ENCODE measurements at places on chromosomes 7 and 10.

DNA sequence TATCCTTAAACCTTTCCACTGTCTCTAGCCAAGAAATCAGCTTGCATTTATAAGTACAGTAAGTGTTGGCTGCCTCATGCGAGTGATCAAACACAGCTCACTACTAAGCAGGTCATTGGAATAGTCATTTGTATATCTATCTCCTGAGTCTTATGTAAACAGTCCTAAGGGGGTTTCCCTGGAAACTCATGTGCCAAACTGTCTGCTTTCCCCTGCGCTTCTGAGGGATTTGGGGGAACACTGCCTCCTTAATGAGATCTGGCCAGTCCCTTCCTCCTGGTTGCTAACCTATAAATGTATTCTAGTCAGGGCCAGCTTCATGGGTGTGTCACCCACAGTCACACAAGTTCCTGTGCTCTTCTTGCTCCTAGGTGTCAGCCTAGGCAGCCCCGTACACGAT is 133.1 kb downstream of the CD36 start:
- no peak for DNase-seq

DNA sequence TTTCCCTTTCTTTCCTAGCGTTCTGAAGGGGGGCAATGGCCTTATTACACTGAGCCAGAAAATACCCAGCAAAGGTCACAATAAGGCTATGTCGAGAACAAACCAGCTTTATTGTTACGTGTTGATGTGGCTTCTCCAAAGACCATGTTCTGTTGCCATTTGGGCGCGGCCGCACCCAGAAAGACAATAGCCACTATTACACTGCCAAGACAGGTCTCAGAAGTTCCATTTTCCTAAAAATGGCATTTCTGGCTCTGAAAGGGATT is 77.8 kb downstream of the PROSER2 start:
- no peak for DNase-seq

DNA sequence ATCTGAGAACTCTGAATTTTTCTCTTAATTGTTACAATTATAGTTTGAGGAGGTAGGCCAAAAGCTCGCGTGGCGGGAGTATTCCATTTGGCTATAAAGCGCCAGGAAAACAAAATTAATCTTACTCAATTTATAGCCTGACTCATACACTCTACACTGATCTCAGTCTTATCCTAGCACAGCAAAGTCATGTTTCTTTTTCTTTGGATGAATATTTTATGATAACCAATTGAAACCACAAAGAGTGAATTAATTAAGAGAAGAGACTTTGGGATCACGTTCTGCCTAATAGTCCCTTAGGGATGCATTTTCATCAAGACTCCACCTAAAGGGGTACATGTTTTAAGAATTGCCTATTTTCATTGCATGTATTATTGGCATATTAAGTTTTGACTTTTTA is 420.8 kb downstream of the HGF start:
- no peak for DNase-seq

DNA sequence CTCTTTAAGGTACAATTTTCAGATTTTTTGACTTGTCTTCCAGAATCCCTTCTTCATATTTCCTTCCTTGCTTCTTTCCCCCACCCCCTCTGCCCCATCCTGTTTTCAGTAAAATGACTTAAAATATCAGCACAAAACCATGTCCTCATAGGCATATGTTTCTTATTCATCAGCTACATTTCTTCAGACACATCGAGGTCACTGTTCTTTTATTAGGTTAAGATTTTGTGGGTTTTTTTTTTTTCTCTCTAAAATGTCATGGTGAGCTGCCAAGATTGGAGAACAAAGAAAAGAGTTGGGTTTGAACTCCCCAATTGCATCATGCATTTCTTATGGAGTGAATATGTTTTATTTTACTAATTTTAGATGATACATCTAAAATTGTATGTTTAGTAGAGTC is 35.8 kb downstream of the LAMB4 start:
- DNase-seq: no peak

- no peak for DNase-seq
Measured at GRCh38 chr7:2823130-2823529, 21.0 kb downstream of the GNA12 start.

GRCh38 chr10:72759584-72759983 is 67.6 kb downstream of the MCU start:
- DNase-seq: no peak

- no peak for DNase-seq
Measured at GRCh38 chr7:74291535-74291934, 2.3 kb downstream of the CLIP2 start.

DNA sequence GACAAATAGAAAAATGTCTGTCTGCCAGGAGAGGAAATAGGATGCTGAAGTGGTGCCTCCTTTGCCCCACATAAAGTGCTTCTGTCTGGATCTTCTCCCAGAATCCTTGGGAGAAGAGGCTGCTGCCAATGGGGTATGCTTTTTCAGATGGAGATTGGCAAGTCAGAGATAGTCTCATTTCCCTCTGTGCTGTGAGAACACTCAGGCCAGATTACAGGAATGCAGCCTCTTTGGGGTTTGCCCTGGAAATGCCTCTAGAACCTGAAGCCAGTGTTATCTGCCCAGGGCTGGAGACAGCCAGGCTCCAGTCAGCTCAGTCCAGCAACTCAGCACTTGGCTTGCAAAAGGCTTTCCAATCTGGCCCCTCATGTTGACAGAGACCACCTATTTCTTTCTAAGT is 119.1 kb upstream of the PHYHIPL start:
- no peak for DNase-seq

- no peak for DNase-seq
Measured at GRCh38 chr10:974038-974784, 14.0 kb upstream of the GTPBP4 start.

DNA sequence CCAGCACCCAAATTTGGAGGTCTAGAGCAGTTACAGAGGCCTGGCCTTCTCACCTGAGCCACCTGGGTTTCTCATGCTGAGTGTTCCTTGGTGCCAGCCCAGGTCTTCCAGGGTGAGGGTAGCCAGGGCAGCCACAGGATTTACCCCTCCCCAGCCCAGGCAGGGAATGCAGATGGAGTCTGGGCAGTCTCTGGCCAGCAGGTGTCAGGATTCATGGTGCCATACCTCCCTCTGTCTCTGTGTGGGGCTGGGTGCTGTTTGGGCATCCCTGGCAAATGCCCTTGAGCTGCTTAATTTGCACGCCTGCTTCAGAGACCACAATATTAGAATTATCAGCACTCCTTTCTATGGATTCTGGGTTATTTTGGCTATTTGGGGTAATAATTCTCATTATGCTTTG is 246.7 kb downstream of the GFRA1 start:
- no peak for DNase-seq

- no peak for DNase-seq
Measured at GRCh38 chr7:69770613-69771012, 172.3 kb downstream of the AUTS2 start.

DNA sequence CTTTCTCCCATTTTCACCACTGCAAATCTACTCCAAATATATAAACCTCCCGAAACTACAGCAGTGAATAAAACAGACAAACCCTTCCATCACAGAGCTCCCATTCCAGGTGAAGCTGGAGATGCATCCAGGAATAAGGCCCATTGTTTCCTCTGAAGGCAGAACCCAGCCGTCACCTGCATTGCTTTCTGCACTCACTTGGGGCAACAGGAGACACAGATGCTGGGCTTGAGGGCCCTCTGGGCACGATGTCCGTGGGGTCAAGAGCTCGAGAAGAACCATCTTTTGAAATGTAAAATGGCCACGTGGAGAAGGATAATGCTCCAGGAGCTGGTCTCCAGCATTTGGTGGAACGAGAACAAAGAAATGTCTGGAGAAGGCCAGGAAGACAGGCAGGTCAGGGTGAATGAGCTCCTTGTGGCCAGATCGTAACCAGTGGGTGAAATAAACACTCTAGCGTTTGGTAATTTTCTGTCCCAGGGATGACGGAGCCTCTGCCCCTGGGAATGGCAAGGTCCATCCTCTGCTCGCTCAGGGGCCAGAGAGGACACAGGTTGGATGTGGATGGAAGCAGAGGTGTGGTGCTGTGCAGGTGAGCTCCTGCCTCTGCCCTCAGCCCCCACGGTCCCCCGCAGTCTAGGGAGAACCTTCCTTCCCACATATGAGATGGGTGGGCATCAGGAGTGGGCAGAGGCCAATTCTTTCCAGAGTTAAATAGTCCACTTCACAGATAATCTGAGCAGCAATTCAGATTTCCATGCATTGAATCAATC is 556.1 kb downstream of the DNAJB6 start:
- DNase-seq: no peak

- no peak for DNase-seq
Measured at GRCh38 chr10:11359869-11360268, 251.6 kb downstream of the USP6NL start.

GRCh38 chr10:91339729-91340128 is 70.4 kb upstream of the HECTD2 start:
- DNase-seq: no peak

- no peak for DNase-seq
Measured at GRCh38 chr7:6260291-6261187, 11.9 kb downstream of the CYTH3 start.

- DNase-seq: no peak
Measured at GRCh38 chr7:37007691-37008090, 283.4 kb upstream of the AOAH start.

DNA sequence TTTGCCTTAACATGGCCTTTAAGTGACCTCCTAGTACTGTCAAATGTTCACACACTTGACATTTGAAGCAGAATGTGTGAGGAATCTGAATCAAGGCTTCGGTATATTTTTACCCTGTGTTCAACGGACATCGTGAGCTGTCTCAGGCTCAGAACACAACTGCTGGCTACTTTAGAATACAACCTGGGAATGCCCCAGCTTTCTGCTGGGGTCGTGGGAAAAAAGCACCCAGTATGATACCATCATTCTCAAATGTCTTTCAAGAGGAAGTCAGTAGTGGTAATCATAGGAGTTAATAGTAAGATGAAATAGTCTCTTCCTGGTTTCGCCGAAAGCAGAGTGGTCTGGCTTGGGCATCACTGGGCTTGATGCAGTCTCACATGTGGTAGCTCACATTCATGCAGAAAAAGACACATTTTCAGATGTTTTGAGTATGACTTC is 67.2 kb downstream of the CREB5 start:
- DNase-seq: no peak

DNA sequence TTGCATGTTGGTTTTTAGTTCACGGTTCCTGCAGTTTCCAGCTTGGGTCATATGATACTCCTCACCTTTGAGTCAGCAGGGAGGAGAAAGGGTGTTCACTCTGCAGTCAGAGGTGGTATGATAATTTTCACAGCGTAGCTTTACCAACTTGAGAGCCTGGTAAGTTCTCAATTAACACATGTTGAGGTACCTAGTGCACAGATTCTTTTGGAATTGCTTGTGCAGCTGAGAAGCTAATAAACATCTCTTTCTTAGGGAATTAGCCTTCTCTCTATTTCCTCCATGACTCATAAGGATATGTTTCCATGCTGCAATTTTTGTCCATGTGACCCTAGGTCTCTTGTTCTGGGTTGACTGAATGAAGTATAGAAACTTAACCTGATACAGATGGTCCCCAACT is 166.6 kb downstream of the KIF20B start:
- no peak for DNase-seq

GRCh38 chr10:110433740-110434139 is 64.0 kb upstream of the DUSP5 start:
- no peak for DNase-seq

GRCh38 chr10:122295451-122295809 is 24.3 kb downstream of the BTBD16 start:
- no peak for DNase-seq

DNA sequence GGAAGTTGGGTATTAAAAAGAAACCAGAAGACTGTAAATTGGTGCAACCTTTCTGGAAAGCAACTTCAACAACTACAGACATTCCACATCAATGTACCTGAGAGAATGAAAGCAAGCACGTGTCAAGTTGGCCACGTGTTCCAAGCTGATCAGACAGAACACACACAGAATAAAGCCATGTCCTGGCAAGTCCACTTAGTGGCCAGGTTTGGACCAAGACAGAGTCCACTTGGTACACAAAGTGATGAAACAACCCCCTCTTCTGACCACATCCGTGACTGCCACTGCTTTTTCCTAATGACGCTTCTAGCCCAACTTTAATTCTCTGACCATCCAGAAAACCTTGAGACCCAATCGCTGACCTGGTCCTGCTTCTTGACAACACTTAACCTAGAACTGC is 109.4 kb downstream of the ABLIM1 start:
- no peak for DNase-seq

DNA sequence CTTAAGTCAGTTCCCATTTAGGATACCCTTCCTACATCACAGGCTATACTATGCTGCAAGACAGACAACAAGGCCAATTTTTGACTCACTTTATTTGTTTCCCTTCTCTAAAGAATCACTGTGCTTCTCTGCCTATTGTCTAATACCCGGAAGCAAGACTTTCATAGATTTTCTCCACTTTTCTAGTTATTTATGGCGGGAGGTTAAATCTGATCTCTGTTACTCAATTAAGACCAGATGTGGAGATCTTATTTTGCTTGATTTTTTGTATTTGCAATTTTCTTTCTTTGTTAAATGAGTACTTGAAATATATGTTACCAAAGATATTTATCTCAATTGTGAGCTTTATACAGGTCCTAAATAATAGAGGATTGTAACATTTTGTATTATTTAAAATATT is 511.5 kb downstream of the ATRNL1 start:
- no peak for DNase-seq

GRCh38 chr10:132463333-132464255 is 66.6 kb downstream of the PWWP2B start:
- no peak for DNase-seq

DNA sequence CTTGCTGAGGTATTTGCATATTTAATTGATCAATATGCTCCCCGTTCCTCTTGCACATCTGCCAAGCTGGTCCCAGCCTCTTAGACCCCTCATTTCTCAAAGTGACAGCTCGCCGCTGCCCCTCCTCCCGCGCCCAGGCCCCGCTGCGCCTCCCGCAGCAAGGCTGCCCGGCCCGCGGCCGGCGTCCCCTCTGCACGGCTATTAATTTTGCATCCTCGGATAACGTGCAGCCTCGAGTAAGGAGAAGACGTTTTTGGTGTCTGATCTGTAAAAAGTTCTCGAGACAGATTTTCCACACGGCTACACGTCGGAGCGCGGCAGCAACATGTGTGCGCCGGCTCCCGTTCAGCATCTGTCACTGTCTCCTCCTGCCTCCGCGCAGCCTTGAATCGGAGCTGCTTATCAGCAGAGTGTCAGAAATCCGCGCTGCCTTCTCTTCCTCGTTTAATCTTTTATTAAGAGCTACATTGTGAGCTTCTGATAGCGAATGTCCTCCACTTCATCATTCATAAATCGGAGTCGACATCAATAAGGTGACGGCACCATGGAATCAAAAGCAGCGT is 65.3 kb downstream of the EBF3 start:
- DNase-seq: no peak

Data from stimulated activated CD8-positive, alpha-beta memory T cell treated with anti-CD3 and anti-CD28 coated beads, Interleukin-7, amount 100 ng/mL, for 1 hour (primary cell).